ENCODE measurements at places on chromosomes 2 and 18.

GRCh38 chr2:223217373-223217772 lies 165.4 kb downstream of the KCNE4 start:
- DNase-seq = no peak

- no peak for DNase-seq
Measured at GRCh38 chr2:25806941-25807340, 71.3 kb downstream of the ASXL2 start.

GRCh38 chr2:12452185-12452584 lies 264.6 kb upstream of the TRIB2 start:
- DNase-seq = no peak

- DNase-seq = no peak
Measured at GRCh38 chr2:3871002-3871401, 167.6 kb downstream of the DCDC2C start.

GRCh38 chr2:215002500-215002899 lies 135.9 kb downstream of the ABCA12 start:
- DNase-seq = no peak

DNA sequence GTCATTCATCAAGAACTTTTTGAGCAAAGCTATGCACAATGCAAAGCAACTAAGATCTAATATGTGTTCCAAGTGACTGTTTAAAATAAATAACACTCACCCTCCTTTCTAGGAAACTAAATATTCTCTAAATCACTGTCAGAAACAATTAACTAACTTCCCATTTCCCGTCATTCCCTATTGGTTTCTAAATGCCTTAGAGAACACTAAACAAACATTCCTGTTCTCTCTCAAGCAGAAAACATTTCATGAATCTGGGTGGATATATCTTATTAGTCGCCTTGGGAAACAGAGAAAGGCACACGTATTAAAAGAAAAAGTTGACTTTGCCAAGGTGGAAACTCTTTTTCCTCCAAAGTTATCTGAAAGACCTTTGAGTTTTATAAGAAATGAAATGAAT lies 735.2 kb downstream of the MBD2 start:
- peak; percentile 59 for DNase-seq

GRCh38 chr2:322326-322725 lies 34.4 kb upstream of the ALKAL2 start:
- DNase-seq = no peak

- no peak for DNase-seq
Measured at GRCh38 chr2:201580486-201580885, 62.8 kb downstream of the TMEM237 start.

GRCh38 chr2:184646593-184646992 lies 48.3 kb downstream of the ZNF804A start:
- DNase-seq = no peak

DNA sequence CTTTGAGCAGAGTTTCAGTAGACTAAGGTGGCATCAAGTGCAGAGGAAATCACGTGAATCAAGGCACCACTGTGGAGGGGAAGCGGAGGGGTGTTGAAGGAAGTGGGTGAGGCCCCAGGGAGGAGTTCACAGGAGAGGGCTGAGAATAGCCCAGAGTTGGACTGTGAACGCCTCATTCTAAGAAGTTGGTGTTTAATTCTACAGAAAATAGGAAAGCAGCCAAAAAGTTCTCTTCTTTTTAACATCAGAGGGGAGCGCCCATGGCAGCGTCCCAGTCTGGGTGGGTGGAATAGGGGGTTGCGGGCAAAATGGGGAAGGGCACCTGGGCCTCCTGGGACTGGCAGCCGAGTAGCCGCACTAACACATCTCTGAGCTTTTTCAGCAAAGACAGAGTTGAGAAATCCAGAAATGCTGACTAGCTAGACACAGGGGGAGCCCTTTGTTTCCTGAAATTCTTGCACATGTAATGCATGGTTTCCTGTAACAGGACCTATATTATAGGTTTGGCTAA lies 97.0 kb downstream of the NEB start:
- no peak for DNase-seq

GRCh38 chr2:238064376-238064775 lies 3.6 kb downstream of the SCLY start:
- DNase-seq = peak; percentile 29

GRCh38 chr2:44237221-44237620 lies 38.1 kb upstream of the SLC3A1 start:
- DNase-seq = no peak

DNA sequence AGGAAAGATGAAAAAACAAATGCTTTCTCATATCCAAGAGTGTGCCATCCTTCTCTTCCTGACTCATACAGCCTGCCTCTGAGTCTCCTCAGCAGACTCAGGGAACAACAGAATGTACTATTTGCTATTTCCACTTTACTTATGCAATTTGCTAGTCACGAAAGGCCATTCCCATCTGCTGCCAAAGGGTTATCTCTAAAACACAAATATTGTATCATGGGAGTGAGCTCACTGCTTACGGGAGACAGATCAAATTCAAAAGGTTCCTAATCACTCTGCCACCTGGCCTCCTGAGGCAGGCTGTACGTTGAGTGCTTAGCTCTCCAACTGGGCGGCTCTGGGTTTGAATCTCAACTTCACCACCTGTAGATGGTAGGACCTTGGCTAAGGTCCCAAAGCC lies 92.0 kb downstream of the GAREM1 start:
- no peak for DNase-seq

GRCh38 chr18:57209713-57210106 lies 62.8 kb downstream of the BOD1L2 start:
- DNase-seq = no peak

DNA sequence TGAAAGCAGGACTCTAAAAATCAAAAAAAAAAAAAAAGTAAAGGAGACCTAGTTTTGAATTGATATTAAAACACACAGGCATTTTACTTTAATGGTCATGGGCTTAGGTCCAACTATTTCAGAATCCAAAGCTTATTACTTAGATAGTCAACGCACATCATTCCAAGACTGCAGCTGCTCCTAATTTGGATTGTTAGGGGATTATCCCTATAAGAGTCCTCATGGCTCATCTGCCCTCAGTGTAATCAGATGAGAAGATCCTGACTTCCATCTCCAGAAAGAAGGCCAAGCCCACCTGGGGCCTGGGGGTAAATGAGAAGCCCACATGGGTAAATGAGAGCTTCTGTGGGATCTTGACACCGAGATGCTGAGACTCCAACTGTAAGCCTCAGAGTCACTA lies 424.2 kb downstream of the NRXN1 start:
- no peak for DNase-seq

- no peak for DNase-seq
Measured at GRCh38 chr2:240287496-240288086, 147.1 kb upstream of the OTOS start.

DNA sequence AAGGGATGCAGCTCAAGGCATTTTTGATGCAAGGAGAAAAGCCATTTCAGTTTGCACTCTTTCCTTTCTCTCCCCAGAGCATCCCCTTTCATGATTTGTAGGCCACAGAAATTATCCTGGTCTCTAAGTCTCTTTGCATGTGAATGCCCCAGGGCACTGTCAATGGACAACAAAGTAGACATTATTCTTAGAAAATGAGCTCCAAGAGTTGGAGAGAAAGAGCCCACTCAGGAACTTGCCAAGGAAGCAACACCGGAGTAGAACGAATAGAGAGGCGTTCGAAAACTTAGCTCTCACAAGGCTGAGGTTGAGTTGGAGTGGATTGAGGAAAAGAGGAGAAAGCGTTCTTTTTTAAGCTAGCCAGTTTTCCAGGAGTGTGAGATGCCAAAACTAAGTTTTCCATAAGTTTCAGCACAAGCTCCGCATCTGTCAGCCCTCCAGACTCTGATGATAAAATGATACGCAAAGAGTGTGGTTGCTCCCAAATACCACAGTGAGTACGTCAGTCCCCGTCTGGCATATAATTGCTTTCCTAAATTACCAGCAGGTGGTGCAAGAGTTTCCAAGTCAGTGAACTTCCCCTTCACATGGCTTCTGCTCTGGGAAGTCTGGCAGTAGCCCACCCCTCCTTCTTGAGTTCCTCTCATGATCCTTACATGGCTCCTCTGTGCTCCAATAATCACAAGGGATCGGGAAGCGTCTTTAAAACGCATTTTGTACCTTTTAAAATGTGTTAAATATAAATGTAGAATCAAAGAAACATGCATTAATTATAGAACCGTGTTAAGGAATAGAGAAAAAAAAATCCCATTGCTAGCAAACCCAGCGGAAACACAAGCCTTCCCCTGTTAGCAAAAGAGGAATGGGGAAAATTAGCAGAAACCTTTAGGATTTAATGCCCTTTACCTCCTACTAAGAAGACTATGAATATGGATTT lies 1060.6 kb upstream of the FANCL start:
- peak; percentile 32 for DNase-seq

GRCh38 chr2:30216157-30216556 lies 15.2 kb upstream of the LBH start:
- no peak for DNase-seq

- no peak for DNase-seq
Measured at GRCh38 chr2:29220506-29221270, 105.5 kb downstream of the CLIP4 start.

DNA sequence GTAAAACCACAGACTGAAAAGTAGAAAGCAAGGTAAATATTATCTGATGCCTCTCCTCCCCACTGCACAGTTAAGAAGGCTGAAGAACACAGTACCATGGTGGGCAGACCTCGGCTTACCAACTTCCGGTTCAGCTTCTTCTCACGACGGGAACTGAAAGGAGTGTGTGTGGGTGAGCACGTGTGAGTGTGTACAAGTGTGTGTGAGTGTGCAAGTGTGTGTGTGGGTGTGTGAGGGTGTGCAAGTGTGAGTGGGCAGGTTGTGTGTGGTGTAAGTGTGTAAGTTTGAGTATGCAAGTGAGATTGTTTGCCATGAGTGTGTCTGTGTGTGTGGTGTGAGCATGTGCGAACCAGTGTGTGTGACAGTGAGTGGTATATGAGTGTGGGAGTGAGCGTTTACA lies 103.5 kb downstream of the ADD2 start:
- DNase-seq = no peak

GRCh38 chr2:161965994-161966393 lies 108.0 kb downstream of the DPP4 start:
- no peak for DNase-seq

DNA sequence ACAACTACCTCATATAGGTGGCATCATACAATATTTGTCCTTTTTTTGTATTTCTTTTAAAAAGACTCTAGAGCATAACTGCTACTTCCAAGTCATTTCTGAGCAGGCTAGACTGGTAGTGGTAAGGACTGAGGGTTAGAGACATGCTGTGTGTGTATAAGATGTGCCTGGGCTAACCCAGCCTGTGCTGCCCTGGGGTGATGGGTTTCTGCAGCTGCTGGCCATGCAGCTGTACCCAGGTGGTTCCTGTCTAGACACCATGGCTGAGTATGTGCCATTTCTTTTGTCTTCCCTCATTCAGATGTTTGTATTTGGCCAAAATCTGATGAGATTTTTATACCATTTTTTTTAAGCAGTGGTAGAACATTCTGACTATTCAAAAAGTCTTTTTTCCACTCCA lies 40.0 kb downstream of the MERTK start:
- no peak for DNase-seq

All from epithelial cell of proximal tubule (primary cell).